ENCODE measurements at places on chromosomes 12 and 14.

DNA sequence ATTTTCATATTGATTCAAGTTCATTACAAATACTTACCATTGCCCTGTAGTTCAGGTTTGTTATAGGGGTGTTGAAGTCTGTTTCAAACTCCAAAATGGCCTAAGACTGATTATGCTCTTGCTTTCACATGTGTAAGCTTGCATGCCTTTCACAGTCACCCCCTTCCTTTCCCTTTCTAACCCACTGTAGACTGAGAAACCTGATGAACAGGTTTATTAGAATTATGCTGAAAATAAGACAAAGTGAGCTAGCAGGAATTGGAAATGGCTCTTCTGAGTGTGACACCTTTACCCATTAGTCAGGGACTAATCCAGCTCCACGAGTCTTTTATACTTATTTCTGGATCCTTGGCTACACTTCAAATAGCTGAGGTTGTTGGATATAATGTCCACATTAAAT is 38.9 kb downstream of the FBXO33 start:
- DNase-seq, result no peak

DNA sequence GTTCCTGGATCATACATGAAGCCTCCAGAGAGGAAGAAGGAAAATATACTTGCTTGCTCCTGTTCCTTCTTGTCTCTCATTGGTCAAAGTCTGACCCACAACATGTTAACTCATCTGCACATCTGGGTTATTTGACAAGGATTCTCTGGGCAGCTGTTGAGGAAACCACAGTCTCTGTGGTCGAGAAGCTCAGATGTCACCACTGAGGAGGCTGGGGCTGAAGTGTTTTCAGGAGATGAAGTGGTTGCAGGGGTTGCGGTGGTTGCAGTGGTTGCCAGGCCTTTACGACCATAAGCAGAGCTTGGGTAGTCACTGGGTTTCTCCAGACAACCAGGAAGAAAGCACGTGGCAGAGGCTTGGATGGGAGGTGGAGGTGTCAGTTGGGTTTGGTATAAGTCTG is 265.0 kb upstream of the LRIG3 start:
- DNase-seq, result no peak

DNA sequence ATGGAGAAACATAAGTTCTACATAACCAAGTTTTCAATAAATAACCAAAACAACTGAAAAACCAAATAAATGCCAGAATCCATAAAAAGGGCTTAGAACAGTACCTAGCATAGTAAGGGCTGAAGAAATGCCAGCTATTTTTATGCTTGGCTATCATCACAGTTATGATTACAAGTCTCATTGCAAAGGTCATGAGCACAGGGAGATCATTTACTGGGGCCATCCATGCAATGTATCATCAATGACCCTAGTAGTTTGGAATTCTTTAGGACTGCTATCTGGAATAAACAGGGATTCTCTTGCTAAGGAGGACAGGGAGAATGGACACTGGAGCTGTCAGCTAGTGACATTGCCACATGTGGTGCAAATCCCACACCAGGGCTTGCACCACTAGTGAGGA is 92.5 kb upstream of the NAP1L1 start:
- no peak for DNase-seq

DNA sequence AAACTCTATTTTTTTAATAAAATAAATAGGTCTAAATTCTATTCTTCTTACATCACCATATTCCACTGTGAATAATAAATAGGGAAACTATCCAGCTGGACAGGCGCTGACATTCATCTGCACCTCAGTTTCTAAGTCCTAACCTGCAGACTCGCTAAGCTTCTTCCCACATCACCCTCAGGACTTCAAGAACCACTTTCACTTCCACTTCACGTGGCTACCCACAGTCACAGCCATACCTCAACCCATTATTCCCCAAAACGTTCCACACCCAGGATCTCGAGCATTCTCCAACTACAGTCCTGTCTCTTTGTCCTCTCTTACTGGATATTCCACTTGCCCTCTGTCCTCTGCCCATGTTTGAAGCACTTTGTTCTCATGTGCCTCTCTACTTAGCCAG is 71.1 kb downstream of the C2CD5 start:
- no peak for DNase-seq

DNA sequence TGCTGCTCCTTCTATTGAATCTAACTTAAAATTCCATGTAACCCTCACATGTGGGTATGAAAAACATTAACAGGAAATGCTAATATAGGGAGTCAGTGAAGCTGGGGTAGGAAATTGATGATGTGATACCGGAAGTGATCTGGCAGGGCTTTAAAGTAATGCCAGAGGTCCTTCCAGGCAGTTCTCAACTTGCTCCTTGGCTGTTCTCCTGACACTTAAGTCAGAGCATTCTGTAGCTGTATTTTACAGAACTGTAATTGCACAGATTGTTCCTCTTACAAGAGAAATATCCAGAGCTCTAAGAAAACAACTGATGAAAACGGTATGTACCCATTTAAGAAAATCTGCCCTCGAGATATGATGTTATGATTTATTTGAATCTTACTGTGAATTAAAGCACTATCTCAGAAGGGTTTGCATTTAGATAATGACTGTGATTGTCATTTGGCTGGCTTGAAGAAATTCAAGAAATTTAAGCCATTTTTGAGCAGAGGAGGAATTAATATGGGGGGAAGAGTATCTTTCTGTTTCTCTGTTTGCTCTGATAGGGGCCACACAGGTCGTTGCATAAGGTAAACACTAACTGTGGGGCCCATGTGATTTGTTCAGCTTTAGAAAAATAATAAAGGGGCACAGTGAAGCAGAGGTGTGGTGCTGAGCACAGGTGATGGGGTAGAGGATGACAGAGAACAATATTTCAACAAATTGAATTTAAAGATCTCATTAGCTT is 88.4 kb downstream of the BBS10 start:
- no peak for DNase-seq

DNA sequence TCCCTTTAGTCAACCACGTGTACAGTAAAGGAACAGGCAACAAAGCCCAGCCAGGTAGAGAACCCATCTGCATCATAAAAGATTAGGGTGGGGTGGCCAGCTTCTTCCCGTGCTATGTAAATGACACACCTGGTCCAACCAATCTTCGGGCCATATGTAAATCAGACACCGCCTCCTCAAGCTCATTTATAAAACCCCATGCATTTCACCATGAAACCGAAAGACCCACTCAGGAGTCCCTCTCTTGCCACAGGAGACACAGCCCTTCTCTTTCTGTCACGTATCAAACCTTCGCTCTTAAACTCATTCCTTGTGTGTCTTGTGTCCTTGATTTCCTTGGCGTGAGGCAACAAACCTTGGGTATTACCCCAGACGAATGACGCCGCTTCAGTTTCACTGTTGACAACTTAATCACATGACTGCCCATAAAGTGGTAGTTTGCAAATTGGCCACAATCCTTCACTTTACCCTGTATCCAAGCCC is 59.8 kb upstream of the TBPL2 start:
- no peak for DNase-seq

GRCh38 chr12:2675776-2676175 is 119.0 kb upstream of the FKBP4 start:
- DNase-seq, result no peak

DNA sequence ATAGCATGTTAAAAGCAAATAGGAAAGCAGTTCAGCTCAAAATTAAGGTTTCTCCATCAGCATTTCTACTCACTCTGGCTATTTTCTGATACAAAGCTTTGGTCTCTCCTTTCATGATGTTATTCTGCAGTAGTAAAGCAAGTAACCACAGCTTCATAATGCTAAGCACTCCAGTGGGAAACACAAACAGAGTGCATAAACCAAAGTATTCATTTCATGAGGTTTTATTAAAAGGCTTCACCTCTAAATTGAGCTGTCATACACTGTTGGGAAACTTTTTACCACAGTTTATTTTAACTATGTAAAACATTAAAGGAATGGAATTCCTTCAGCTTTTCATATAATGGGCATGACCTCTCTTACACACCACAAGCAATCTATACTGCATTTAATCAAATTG is 157.9 kb upstream of the LMO3 start:
- no peak for DNase-seq

DNA sequence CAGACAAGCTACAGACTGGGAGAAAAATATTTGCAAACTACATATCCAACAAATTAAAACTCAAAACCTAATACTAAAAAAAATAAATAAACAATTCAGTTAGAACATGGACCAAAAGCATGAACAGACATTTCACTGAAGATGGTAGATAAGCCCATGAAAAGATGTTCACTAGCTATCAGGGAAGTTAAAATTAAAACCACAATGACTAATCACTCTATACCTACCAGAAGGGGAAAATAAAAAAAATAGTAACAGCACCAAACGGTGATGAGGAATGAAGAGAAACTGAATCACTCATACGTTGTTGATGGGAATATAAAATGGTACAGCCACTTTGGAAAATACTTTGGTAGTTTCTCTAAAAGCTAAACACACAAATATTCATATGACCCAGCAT is 31.1 kb upstream of the DHRS7 start:
- no peak for DNase-seq
